ENCODE measurements at places on chromosomes 7 and 10. TPM values are rescaled to one million over a fixed set of nuclear protein-coding genes. Genes with fewer than 3 reads are reported as not detected.
A peak's percentile ranks its signal among the peaks of the same experiment; 100 is the strongest.

The ZP3 gene
- total RNA-seq, result not detected

The CYP3A5 gene
- 424 TPM for total RNA-seq

The RGS10 gene
- total RNA-seq, result 177 TPM

The NIPSNAP2 gene
- 133 TPM for total RNA-seq

The IDI2 gene
- total RNA-seq, result not detected

The PAX4 gene
- not detected for total RNA-seq

The LIPN gene
- 1.1 TPM for total RNA-seq

- DNase-seq, result no peak
These were observed 118.6 kb upstream of the RET start for GRCh38 chr10:42958142-42958868.

DNA sequence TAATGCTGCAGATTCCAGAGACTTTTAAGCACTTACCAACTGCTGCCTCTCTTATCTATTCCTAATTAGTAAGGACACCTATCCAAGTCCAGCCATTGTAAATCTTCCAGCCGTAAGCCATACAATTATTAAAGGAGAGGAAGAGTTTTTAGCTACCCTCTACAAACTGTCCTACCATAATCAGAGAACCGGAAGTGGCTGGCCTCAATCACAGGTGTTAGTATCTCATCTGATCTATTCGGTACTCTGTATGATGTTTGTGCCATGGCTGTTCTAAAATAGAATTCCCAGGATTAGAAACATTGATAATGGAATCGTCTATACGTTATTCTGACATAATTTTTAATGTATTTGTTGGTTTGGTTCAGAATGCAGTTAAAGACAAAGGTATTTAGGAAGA, 102.8 kb downstream of the MICU1 start:
- DNase-seq, result no peak

GRCh38 chr7:23120106-23120505, 14.5 kb downstream of the KLHL7 start:
- DNase-seq, result no peak

- no peak for DNase-seq
These were observed 290.2 kb downstream of the KLF6 start for GRCh38 chr10:3494838-3495230.

GRCh38 chr10:10625491-10625890, 392.2 kb upstream of the CELF2 start:
- DNase-seq, result no peak

DNA sequence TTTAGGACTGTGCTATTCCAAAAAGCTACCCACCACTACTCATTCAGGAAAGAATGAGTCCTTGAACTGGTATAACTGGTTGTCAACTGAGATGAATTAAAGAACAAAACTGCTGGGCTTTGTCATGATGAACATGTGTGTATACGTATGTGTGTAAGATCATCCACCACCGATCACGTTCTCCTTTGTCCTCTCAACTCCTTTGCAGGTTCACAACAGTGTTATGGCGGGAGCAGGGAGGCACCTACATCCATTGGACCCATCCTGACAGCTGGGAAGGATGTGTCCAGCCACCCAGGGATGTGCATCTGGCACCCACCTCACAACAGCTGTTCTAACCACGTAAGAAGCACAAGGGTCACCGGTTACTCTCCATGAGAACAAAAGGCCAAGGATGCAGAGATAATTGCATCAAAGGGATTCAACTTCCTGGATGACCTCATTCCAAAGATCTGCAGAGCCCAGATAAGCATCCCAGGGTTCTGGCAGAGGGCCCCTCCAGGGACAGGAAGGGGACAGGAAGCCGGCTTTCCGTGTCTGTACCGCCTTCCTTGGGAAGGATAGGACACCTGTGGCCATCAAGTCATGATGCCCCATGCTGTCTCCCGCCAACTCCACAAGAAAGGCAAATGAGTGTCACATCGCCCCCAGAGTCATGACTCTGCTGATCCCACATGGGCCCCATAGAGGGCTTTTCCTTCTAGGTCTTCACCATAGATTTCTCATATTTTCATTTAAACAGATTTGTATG, 66.1 kb downstream of the STEAP1B start:
- no peak for DNase-seq

DNA sequence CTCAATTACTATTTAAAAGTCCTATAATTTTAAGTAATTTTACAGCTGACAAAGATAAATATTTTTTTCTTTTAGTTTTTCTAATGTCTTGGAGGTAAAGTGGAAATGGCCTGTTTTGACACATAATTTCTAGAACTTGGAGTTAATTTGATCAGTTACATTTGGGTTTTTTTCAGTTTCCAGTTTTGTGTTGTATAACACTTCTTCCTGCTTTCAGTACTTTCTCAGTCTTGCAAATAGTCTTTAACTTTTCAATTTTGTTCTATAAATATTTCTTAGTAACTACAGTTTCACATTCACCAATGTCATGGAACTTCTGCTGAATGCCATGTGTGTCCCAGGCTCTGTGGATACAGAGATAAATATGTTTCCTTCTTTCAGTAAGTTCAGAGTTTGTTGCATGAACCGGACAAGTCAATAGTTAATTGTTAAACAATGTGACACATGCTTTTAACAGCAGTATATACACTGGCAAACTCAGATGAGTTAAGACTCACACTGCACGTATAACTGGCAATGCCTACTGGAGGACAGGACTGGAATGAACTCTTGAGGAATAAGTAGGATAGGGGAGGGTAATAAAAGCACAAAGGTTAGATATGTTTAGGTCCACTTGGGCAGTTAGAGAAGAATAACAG, 4.6 kb downstream of the SHOC2 start:
- DNase-seq, result peak; percentile 47

- DNase-seq, result no peak
These were observed 18.8 kb upstream of the ZNF273 start for GRCh38 chr7:64884085-64884912.

- DNase-seq, result no peak
These were observed 7.0 kb downstream of the FBH1 start for GRCh38 chr10:5897053-5897340.

GRCh38 chr7:102215711-102216110, 71.0 kb upstream of the SH2B2 start:
- DNase-seq, result no peak

DNA sequence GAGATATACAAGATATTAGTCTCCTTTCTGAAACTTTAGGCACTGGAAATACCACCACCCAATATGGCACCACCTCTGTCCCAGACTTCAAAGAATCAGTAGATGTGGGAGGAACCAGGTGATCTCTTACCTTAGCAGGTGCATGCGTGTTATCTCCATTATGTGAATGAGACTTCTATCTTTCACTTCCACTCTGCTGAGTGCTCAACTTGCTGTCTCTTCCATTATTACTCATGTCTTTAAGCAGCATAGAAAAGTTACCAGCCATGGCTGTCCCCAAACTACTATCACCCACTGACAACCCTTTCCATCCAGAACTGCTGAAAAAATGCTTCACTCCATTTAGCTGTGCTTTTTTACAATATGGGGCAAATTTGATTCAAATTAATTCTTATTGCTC, 101.5 kb upstream of the PRSS1 start:
- no peak for DNase-seq

- DNase-seq, result no peak
These were observed 10.8 kb upstream of the ELN start for GRCh38 chr7:74017125-74017524.

- no peak for DNase-seq
These were observed 624.7 kb downstream of the KCNMA1 start for GRCh38 chr10:77012812-77013500.

DNA sequence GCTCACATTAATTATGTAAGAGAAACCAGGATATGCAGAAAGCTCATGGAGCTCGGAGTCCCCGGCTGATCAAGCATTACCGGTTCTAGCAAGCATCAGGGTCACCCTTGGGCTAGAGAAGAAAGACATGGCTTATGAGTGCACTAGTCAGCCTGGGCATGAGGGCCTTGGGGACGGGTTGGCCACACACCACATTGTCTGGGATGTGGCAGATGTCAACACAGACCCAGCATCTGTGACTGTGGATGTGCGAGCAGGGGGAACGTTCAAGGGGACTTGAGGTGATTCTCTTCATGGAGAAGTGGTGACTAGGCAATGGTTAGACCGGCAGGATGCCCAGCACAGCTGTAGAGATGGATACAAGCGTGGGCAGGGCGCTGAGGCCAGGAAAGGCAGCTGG, 13.7 kb downstream of the ZMIZ2 start:
- DNase-seq, result no peak

DNA sequence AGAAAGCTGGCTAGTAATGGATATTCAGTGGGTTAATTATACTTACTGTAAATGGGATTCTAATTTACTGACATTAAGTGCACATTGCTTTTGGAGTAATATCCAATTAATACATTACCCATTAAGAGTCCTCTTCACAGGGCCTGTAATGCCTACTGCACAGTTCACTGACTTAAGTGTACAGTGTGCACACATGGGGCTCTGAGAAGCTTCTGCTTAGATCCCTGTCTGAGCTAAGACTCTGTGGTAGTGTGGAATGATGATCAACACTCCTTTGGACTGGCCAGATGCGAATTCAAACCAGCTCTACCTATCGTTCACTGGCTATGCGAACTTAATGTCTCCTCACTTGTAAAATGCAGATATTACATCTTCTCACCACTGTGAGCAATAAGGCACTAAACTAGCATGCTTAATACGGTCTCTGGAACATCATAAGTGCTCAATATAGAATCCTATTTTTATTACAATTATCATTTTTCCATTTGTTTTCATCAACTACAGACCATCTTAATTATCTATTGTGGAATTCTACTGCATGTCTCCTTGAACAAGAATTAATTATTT, 53.8 kb upstream of the SEC61G start:
- DNase-seq, result no peak

Data from stomach (tissue), 19 donors.